Islet precursor cell (in vitro differentiated cells): ENCODE measurements at places on chromosomes 5 and 9.
A peak's percentile ranks its signal among the peaks of the same experiment; 100 is the strongest.

DNA sequence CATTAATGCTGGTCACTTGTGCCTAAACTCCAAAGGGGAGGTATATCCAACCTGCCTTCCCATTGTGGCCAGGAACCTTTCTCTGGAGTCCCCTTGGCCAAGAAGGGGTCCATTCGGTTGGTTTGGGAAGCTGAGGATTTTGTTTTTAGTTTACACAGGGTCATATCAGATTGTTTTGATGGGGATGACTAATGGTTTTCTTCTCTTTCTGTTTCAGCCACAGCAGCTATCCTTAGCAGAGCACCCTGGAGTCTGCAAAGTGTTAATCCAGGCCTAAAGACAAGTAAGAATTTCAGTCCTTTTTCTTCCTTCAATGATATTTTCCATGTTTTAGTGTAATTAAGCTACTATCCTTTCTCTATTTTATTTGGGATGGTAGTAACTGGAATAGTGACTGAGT is 127.8 kb upstream of the CCDC152 start:
- no peak for DNase-seq

GRCh38 chr5:123997064-123997461 is 485.1 kb downstream of the CSNK1G3 start:
- peak; percentile 56 for DNase-seq

DNA sequence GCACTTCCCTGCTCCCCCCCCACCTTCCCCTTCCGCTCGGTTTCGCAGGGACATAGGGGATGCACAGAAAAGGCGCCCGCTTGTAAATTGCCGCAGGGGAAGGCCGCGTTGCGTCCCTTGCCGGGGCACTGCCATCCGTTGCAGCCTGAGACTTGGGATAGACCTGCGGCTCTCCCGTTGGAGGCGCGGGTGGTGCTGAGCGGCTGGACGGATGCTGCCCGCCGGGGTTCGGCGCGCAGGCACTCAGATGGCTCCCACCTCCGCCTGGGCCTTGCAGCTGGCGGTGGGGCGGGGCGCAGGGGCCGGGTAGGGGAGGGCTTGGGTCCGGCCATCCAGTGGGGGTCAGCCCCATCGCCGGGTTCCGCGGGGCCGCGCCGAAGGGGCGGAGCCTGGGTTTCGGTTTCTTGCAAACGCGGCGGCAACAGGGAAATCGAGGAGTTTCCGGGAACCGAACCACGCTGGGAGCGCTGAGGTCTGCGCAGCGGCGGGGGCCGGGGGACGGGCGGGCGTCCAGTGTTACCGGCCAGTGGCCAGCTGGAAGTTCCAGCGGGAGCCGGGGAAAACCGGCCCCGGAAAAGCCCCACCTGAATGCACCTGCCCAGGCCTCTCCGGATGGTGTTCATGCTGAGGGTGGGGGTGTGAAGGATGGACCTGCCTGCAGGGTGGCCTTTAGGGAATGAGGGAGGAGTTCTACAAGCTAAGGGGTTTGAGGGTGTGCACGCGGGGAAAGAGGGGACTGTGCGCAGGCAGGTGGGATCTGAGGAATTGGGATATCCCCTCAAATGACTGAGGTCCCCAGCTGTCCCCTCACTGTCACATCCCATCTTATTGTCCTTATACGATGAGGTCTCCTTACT is 6.3 kb upstream of the IRF1 start:
- peak; percentile 94 for DNase-seq

DNA sequence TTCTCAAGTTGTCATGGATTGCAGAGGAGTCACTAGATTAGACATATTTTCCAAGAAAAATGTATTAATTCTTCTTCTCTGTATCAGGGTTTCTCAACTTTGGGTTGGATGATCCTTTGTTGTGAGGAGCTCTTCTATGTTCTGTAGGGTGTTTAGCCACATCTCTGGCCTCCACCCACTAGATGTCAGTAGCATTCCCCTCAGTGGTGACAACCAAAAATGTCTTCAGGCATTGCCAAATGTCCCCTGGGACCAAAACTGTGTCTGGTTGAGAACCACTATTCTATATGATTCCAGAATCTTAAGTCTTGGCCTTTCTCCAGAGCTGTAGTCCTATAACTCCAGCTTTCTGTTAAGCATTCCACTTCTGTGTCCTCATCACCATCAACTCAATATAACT is 220.9 kb downstream of the KIAA0825 start:
- DNase-seq: no peak

- no peak for DNase-seq
Measured at GRCh38 chr9:111938427-111938800, 41.8 kb downstream of the UGCG start.
